Activated T-cell treated with anti-CD3 and anti-CD28 coated beads, Interleukin-2, amount 50 U/mL, for 48 hours (primary cell): ENCODE measurements at places on chromosomes 5 and 9.

GRCh38 chr5:148427370-148428042 lies 43.7 kb downstream of the FBXO38 start:
- DNase-seq: no peak

DNA sequence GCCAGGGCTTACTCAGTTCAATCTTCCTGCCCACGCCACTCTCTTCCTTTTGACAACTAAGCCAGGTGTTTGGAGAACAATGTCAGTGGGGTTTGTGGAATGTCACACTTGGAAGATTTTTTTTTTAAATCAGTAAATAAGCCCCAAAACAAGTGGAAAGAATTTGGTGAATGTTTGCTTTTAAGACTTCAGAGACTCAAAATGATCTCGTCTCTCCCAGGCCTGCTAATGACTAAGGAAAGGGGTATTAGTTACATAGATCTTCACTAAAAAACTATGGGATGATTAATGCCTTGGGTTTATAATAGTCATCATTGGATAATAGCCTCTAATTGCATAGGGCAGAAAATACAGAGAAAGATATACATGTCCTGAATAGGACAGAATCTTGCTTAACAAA lies 166.4 kb downstream of the DMRT2 start:
- no peak for DNase-seq

DNA sequence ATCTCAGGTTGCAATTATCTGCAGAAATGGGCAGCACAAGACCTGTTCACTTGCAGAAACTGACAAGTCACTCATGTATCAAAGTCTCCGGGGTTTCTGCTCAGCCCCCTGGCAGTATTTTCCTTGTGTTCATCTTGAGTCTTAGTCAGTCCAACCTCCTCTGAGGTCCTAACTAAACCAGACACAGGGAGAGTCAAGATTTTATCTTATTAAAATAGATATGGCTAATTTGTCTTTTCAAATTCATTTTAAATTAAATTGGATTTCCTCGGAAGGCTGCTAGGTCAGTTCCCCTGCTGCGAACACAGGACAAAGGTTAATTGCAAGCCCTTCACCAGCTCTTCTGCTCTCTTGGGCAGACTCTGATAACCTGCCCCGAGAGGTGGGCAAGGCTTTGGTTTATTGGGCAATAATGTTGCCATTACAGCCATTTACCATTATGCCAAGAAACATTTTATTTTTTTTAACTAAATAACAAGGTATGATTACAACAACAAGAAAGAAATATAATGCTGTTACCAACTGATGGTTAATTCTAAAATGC lies 103.5 kb downstream of the MAPKAP1 start:
- DNase-seq: no peak

DNA sequence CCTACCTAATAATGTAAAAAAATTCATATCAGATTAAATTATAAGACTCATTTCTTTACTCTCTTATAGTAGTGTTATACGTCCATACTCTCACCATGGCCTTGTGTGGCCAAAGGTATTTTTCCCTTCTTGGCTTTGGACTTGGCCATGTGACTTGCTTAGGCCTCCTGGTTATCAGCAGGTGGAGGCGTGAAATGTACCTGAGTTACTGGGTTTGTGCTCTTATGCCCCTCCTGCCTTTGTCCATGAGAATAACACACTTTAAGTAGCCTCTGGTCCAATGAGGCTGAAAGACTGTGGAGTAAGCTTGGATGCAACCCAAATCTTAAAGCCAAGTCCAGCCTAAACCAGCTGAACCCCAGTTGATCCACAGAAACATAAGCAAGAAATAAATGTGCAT lies 68.7 kb downstream of the RETREG1 start:
- DNase-seq: no peak

GRCh38 chr5:99621772-99622681 lies 693.2 kb upstream of the CHD1 start:
- no peak for DNase-seq
